ENCODE measurements at places on chromosomes 7 and 10.

- no peak for DNase-seq
Measured at GRCh38 chr10:112750427-112751167, 199.4 kb upstream of the TCF7L2 start.

- DNase-seq = no peak
Measured at GRCh38 chr10:9869205-9869604, 1148.5 kb upstream of the CELF2 start.

DNA sequence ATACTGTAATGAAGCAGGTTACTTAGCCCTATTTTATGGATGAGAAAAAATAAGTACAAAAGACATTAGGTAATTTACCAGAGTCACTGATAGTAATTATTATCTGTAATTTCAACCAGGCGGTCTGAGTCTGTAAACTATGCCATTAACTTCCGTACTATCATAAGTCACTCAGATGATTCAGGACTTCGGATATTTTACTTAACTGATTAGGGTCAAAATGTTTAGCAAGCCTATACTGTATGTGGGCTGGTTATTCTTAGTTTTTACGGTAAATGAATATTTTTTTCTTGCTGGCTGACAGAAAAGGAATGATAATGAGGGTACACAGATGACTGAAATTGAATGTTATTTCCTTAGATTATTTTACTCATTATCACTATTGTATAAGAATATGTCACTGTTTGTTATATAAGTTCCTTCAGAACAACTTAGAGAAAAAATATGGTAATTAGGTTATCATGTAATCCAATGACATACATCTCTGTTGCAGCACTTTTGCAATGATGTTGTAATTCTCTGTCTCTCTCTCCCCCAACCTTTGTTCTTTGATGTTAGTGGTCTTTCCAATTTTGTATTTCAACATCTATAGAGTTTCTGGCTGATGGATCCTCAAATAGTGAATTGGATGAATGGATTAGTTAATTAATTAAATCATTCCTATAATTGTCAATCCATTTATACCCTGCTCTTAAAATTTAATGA lies 165.6 kb downstream of the ZEB1 start:
- no peak for DNase-seq

- DNase-seq = no peak
Measured at GRCh38 chr10:126177417-126178030, 210.8 kb downstream of the ADAM12 start.

- no peak for DNase-seq
Measured at GRCh38 chr10:6144406-6145165, 55.8 kb downstream of the RBM17 start.

- DNase-seq = no peak
Measured at GRCh38 chr7:43602256-43602655, 19.3 kb downstream of the STK17A start.

- DNase-seq = no peak
Measured at GRCh38 chr10:6280291-6280690, 77.6 kb downstream of the PFKFB3 start.

DNA sequence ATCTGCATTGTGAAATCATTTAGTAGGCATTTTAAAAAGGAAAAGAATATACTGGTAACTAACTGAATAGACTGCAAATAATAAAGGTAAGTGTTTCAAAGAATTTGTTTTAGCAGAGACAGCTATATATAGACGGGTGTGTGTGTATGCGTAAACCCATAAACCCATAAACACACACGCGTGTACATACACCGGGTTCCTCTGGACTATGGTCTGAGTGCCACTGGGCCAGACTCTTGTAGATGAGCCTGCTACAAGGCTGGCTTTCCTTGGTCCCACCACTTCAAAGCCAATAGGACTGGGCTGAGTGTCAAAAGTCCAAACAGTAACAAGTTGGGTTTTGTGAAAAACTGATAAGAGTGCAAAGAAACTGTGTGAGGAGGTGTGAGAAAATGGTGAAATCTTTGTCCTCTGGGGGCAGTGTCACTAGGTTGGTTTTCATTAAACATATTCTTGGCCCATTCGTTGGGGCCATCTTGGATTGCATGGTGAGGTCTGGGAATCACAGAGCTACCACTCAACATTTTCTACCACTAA lies 39.8 kb downstream of the GNA12 start:
- DNase-seq = no peak

DNA sequence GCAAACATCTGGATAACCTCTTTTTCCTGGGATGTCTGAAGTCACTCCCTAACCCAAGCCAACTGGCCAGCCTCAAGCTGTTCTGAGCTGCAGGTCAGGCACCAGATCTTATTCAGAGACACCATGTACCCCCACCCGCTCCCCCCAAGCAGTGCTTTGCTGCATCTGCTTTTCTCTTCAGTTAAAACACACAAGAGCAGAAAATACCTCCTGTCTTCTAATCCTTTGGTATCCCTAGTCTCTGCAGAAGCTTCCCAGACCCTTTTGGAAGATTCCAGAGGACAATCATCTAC lies 3.0 kb downstream of the ZNF488 start:
- DNase-seq = no peak

GRCh38 chr10:125264091-125264490 lies 103.7 kb upstream of the CTBP2 start:
- no peak for DNase-seq

- no peak for DNase-seq
Measured at GRCh38 chr7:50869108-50869725, 86.5 kb upstream of the GRB10 start.

DNA sequence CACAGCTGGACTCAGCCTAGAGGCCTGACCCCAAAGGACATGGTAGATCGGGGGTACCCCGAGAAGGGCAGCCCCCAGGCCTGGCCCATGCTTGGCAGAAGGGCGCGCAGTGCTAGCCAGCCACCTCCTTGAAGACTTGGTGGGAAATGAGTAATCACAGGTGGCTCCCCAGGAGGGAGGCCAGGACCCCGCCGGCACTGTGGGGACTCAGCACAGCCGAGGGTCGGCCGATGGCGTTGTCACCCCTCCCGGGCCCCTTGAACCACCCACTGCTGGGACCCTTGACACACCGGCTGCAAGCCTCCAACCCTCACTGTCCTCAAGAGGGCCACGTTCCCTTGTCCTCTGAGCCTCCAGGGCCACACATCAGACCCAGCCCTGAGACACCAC lies 27.7 kb downstream of the ADGRA1 start:
- no peak for DNase-seq

- DNase-seq = no peak
Measured at GRCh38 chr7:112779667-112780066, 10.5 kb downstream of the TMEM168 start.

GRCh38 chr7:132158166-132158565 lies 418.1 kb downstream of the PLXNA4 start:
- DNase-seq = no peak

DNA sequence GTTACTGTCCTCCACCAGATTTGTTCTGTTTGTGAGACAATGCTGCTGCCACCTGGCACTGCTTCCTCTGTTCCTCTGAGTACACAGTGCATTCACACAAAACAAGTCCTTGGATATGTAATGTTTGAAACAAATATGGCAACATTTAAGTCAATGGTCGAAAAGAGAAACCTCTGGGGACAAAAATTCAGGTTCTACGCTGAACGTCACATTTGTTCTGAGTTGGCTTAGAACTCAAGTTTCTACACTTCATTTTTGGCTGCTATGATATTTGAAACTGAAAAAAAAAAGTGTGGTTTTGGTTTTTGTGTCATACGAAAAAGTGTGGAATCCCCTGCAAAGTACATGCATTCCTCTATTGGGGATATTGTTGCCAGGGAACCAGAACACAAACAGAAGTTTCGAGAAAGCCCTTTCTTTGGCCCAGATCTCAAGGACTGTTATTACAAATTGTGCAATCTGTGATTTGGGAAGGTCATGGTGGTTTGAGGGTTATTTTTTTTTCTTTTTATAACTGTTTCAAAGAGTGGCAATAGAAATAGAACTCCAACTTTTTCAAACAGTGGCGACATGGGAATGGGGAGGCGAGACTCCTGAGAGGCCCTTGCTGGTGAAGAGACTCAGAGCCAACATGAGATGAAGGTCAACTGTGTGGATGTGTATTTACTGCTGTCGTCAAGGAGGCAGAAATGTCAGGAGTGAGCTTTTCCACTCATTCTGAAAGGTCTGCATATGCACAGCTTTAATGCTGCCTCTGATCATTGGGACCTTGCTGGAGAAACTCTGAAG lies 127.5 kb downstream of the CUBN start:
- DNase-seq = no peak

DNA sequence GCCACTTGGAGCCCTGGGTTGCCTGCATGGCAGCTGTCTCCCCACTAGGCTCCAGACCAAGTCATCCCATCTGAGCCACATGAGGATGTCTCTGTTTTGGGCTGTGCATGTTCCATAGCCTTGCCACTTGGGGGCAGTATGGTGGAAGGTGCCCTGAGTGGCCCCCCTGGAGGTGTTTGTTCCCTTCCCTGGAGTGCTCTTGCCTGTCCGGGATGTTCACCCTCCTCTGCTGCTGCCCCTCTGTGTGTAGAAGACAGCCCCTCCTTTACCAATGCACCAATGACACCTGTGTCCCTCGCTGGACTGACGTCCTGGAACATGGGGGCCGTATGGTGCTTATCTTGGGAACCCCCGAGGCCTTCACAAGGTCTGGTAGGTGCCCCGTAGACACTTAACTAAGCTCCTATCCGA lies 100.2 kb downstream of the ACTR3B start:
- DNase-seq = no peak

- DNase-seq = no peak
Measured at GRCh38 chr7:140489026-140489359, 9.7 kb upstream of the MKRN1 start.

DNA sequence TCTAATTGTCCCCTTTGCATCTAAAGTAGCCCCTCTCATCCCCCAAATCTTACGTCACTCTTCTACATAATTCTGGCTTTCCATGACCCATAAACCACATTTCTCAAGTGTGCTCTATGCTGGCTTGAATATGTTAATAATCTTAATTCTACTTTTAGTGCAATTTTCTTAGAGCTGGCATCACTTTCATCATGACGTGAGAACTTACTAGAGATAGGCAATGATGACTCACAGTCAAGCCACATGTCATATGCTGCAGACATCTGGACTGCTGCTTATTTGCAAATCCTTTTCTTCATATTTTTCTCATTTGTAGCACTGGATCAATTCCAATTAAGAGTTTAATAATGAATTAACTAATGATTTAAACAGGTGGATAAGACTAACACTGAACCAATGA lies 260.7 kb upstream of the PRKCQ start:
- DNase-seq = no peak
